ENCODE measurements at places on chromosomes 1 and 21. TPM values are rescaled to one million over a fixed set of nuclear protein-coding genes. Genes with fewer than 3 reads are reported as not detected.

Gene OR2L2
- total RNA-seq = 0.05 TPM

Gene LAMTOR2
- 59.2 TPM for total RNA-seq

Gene KDM5B
- total RNA-seq = 36.0 TPM

Gene SMCP
- not detected for total RNA-seq

Gene SLC30A2
- total RNA-seq = not detected

Gene SLFNL1
- 0.24 TPM for total RNA-seq

Gene ACOT11
- total RNA-seq = 0.35 TPM

Gene SLAMF7
- 80.5 TPM for total RNA-seq

Gene CFAP107
- total RNA-seq = not detected

Gene PPIAL4G
- total RNA-seq = not detected

Gene PUM1
- total RNA-seq = 113 TPM

Gene SLC50A1
- 36.0 TPM for total RNA-seq

Gene LRRC39
- total RNA-seq = 0.69 TPM

DNA sequence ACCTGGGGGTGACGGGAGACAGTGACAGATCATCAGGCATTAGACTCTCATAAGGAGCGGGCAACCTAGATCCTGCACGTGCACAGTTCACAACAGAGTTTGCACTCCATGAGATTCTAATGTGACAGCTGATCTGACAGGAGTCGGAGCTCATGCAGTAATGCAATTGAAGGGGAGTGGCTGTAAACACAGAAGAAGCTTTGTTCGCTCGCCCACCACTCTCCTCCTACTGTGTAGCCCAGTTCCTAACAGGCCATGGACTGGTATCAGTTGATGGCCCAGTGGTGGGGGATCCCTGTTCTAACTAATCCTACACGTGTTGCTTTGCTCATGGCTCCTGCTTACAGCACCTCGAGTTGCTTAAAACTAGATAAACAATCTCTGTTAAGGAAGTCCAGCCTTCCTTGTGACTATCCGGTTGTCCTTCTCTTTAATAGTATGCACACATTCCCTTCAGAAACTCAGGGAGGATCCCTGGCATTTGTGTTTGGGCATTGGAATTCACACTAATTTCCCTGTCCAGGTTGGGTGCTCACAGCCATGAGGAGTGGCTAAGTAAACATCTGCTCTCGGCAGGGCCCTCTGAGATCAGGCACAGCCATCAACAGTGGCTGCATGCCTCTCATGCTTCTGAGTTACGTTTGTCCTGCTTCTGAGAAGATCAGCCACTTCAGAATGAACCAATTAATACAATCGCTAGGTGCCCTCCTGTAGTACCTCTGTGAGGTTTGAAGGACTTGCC, 21.1 kb upstream of the F3 start:
- DNase-seq = no peak

GRCh38 chr1:18011703-18012102, 95.9 kb upstream of the IGSF21 start:
- DNase-seq = no peak

- no peak for DNase-seq
Measured at GRCh38 chr1:37475380-37476086, 1.2 kb downstream of the ZC3H12A start.

DNA sequence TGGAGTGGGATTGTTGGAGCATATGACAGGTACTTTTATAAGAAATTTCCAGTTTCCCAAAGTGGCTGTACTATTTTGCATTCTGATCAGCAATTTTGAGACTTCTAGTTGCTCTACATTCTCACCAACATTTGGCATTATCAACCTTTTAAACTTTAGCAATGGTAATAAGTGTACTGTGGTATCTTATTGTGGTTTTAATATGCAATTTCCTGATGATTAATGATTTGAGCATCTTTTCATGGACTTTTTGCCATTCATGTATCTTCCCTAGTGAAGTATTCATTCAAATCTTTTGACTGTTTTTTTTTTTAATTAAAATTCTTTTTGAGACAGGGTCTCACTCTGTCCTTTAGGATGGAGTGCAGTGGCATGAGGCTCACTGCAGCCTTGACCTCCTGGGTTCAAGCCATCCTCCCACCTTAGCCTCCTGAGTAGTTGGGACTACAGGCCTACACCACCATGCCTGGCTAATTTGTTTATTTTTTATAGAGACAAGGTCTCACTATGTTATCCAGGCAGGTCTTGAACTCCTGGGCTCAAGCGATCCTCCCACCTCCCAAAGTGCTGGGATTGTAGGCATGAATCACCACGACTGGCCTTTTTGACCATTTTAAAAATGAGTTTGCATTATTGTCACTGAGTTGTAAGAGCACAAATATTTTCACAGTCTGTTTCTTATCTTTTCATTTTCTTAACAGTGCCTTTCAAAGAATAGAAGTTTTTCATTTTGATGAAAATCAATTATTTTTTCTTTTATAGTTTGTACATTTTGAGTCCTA, 7.8 kb upstream of the SLC6A9 start:
- no peak for DNase-seq

GRCh38 chr1:119713039-119713748, 1.5 kb downstream of the PHGDH start:
- no peak for DNase-seq

GRCh38 chr1:193589597-193590040, 403.2 kb upstream of the B3GALT2 start:
- DNase-seq = no peak

- DNase-seq = no peak
Measured at GRCh38 chr1:62295921-62296491, 23.2 kb downstream of the KANK4 start.

DNA sequence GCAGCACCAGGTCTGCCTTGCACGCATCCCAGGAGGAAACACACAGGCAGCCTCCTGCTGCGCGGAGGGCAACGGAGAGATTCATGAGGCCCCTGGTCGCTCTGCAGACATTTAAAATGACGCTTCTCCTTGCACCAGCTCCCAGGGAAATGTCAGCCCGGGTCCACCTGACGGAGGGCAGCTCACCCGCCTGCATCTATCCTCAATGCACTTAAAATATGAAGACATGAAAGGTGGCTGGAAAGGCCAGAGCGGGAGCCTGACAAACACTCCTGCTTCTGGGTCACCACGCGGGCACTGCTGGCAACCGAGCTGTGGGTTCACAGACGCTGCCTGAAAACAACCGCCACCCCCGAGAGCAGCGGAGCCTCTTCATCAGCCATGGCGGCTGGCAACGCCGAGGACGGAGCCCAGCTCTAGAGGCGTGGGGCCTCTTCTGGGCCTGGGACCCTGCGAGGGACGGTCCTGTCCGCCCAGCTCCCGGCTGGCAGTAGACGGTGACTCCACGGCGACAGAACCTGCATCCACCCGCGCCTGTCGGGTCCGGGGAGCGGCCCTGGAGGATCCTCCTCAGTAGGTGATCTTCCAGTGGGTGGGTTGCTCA, 22.7 kb downstream of the POFUT2 start:
- peak; percentile 3 for DNase-seq

DNA sequence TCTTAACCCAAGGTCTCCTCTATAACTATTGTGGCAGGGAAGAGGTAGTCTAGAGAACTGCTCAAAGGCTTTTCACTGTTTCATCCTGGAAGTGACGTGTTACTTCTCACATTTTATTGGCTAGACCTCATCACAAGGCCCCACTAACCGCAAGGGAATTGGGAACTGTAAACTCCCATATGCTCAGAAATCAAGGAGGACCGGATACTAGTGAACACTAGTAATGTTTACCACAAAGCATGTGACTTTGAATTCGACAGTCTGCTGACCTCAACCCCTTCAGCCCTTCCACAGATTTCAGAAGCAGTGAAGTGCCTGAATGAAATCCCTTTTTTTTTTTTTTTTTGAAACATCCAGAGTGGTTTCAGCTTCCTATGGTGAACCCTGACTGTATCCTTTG, 3.4 kb upstream of the EEIG2 start:
- no peak for DNase-seq

All from activated T-cell treated with anti-CD3 and anti-CD28 coated beads, Interleukin-2, amount 50 U/mL, for 4 hours (primary cell).